ENCODE measurements at places on chromosomes 2 and 18.

- DNase-seq, result no peak
Observed at GRCh38 chr18:8801263-8801901, 96.0 kb downstream of the MTCL1 start.

DNA sequence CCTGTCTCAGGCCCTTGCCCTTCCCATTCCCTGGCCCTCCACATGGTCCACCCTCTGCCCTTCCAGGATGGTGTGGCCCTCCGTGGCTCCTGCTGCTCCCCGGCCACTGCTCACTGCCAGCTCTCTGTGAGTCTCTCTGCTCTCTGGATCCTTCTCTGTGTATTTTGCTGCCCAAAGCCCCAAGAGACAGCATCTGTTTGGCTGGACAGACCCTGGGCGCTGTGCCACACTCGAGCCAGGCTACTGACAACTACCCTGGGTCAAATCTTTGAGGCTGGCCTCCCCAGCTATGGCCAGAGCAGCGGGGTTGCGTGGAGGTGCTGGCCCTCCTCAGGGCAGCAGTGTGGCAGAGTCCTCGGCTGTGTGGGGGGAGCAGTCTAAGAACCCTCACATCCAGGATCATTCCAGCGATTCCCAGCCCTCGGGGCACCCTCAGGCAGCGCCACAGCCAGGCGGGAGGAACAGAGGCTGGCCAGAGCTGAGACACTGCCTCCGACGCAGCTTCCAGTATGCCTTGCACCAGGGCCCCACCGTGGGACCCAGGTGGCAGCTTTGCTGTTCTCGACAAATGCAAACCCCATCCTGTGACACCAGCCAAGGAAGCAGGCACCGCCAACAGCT is 139.4 kb upstream of the GLI2 start:
- DNase-seq, result no peak

- DNase-seq, result no peak
Observed at GRCh38 chr2:189829102-189829833, 45.0 kb downstream of the PMS1 start.

DNA sequence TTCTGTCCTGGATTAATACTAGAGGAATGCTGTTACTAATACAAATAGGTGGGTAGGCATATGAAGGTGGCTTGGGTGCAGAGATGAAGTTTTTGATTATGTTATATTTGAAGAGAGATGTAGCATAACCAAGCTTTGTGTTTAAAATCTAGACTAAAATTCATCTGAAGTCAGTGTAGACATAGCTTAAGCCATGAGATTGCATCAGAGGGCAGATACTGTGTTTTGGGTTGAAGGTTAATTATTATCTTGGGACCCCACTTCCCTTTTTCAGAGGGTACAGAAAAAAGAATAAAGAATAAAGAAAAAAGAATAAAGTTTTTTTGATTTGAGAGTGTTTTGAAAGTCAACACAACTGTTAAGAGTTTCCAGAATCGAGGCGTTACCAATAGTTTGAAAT is 13.0 kb downstream of the PPM1B start:
- no peak for DNase-seq

DNA sequence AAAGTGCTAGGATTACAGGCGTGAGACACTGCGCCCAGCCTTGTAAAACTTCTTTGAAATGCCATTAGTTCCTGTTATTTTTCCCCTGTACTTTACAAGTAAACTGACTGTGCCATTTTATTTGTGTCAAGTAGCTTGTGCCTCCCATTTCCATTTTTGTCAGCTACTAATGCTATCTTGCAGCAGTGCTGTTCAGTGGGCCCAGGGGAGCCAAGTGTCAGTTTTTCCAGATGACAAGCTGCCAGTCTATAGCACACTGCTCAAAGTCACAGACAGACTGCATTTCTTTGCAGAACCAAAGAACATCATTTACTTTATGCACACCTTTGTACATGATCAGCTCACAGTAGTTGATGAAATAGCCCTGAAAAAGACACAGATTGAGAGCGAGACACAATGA is 901.3 kb upstream of the CDH2 start:
- DNase-seq, result no peak

- DNase-seq, result no peak
Observed at GRCh38 chr2:166803373-166804000, 84.8 kb upstream of the XIRP2 start.

GRCh38 chr18:29629493-29630036 is 1413.0 kb downstream of the DSC3 start:
- DNase-seq, result no peak

DNA sequence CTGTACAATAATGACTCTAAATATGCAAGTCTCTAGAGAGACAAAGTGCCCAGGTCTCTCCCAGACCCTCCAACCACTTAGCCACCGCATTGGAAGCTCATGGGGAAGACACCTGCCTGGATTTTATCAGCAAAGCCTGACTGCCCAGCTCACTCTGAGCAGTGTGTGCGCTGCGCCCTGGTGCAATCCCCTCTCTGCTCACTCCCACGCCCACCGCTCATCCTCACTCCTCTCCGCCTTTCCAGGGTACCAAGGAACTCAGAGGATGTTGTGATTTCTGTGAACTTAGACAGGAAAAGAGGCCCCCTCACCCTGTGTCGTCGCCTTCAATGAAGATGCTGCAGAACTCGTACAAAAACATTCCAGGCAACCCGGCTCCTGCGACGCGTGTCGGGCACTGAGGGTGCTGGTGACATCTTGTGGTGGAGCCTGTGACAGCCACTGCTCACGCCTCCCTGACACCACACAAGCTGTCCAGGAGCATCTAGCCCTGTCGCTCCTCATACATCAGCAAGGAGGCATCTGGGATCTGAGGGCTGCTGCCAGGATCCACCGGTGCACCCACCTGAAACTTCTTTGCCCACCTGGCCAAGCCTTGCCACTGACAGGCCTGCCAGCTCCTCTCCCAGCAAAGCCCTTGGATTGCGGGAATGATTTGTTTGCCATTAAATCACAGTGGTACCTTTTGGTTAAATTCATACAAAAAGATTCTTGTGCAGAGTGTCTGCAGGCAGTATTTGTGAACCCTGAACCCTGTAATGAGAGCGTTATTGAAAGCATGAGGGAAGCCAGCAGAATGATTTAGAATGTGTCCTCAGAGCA is 220.4 kb downstream of the ZNF516 start:
- DNase-seq, result no peak

DNA sequence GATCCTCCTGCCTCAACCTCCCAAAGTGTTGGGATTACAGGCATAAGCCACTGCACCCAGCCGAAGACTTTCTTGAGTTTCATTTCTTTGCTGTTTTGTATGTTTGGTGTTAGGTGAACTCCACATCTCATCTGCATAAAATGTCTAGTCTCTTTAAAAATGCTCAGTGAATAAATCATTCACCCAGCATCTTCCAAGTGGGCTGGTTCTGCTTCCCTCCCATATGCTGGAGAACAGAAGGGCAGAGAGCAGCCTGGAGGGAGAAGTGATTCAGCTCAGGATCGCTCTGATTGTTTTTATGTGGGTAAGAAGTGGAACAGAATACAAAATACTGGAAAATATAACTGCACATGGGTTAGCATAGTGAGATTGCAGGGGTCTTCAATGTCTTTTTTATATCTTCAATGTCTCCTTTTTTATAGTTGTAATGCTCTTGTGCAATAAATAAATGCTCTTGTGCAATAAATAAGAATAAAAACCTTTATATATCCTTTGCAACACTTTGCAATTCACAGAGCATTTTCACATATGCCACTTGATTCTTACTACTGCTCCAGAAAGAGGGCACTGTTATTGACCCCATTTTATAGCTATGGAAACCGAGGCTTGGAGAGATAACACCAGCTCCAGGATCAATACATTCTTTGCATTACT is 253.0 kb upstream of the NCKAP5 start:
- no peak for DNase-seq

- DNase-seq, result no peak
Observed at GRCh38 chr2:164910101-164910899, 45.0 kb downstream of the SLC38A11 start.

DNA sequence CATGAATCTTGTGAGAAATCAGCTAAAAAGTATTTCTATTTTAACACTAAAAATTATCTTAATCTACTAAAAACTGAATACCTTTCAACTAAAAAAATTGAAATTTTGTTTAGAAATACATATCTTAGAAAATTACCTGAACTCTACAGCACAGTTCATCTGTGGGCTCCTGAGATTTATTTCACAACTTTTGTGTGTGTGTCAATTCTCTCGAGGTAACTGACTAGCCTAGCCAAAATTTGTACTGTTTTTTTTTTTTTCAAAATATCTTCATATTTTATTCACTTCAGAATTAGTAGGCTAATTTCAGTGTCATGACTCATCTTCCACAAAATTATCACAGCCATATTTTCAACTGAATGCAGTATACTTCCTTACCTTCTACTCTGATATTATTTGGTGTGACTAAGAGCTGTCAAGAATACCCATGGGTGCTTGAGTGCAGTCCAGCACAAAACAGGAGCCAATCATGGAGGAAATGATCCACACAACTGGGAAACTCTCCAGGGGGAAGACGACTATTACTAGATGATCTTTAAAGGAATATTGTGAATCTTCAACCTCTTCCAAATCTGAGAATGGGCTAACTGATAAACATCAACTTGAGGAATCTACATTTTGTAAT is 174.6 kb downstream of the ZNF385B start:
- no peak for DNase-seq

- no peak for DNase-seq
Observed at GRCh38 chr2:41038408-41038807, 586.5 kb upstream of the SLC8A1 start.

DNA sequence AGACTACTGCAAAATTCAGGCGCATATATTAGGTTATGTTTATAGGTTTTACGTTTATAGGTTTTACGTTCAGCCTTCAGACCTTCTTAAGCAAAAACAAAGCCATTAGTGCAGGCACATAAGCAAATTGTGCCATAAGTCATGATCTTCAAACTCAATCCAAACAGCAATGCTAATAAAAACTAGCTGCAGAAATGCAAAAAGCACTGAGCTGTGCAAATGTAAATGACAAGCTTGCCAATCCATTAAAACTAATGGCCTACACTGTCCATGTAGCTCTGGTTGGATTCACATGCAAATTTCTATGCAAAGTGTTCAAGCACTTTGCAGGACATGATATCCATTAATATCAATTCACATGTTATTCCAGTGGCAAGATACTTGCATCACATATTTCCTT is 50.9 kb downstream of the LRPPRC start:
- no peak for DNase-seq

- no peak for DNase-seq
Observed at GRCh38 chr18:23825978-23826405, 136.7 kb downstream of the LAMA3 start.

- DNase-seq, result no peak
Observed at GRCh38 chr2:218074031-218074430, 5.0 kb downstream of the RUFY4 start.

DNA sequence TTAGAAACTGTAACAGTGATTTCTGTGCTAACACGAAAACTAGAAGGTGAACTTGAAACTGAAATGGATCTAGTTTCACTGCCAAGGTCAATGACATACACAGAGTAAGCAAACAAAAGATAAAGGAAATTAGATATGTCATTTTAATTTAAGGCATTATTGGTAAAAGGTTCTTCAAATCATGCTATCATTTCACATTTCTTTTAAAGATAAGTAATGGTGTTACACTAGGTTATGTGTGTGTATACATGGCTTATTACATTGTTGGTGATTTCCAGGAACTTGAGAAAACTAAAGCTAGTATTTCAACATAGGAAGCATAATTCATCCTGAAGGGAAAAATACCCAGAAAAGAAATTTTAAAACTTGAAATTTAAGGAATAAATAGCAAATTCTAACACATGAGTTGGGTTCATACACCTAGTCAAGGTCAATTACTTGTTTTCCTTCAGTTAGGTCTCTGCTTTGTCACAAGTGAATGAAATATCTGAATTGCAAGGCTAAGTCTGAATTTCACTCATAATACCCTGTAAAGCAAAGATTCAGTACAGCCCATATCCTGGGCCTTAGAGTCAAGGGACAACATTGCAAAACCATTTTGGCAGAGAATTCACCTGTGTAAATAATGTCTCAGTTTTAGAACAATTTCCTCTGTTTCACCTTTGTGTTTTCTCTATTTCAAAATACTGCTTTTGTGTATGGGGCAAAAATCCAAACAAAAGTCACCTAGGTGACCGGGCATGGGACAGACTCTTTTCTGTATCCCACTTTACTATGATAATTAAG is 141.6 kb downstream of the SRBD1 start:
- no peak for DNase-seq

DNA sequence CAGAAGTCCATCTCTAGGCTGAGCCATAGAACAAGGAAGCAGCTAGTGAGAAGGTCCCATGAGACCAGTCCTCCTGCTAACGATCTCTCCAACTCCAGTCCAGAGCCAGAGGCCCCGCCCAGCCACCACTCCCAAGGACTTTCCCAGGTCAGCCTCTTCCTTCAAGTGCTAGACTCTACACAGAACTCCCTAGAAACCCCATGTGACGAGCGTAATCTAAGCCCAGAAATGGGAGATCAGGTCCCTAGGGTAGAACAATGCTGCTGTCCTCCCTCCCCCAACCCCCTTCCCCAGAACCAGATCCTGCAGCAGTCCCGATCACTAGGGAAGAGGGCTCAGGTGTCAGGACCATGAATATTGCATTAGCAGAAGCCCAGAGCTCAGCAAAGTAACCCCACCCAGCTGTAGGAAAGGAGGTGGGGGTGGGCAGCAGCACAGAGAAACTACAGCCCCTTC is 6.9 kb downstream of the DCTN1 start:
- DNase-seq, result no peak

DNA sequence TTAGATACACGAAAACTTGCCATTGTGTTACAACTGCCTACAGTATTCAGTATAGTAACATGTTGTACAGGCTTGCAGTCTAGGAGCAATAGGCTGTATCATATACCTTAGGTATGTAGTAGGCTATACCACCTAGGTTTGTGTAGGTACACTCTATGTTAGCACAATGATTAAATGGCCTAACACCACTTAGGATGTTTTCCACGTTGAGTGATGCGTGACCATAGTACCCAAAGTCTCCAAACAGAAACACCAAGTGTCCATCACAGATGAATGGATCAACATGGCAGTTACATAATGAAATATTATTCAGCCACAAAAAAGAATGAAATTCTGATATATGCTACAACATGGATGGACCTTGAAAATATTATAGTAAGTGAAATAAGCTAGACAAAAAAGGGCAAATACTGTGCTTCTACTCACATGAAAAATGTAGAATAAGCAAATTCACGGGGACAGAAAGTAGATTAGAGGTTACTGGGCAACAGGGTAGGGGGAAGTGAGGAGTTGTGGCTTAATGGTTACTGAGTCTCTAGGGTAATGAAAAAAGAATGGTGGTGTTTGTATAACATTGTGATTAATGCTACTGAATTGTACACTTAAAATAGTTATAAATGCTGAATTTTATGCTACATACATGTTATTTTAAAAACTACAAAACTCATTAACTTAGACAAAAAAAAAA is 62.6 kb downstream of the TMEM131 start:
- no peak for DNase-seq

GRCh38 chr2:74036450-74037195 is 51.9 kb downstream of the TET3 start:
- DNase-seq, result no peak

DNA sequence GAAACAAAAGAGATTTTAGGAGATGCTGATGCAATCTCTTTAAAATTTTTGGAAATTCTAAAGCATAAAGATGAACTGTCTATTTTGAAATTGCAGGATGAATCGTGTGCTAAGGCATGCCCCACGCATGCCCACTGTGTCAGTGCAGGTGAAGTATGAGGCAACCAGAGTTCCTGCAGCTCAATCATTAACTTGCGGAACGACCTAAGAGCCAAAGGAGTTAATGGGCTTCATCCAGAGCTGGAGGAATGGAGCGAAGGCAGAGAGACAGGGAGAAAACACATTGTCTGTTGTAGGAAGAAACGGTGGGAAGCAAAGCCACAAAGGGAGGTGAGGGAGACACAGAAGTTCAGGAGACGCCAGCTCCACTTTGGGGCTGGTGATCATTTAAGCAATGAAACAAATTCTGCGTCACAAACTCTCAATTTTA is 265.2 kb downstream of the CCDC85A start:
- DNase-seq, result no peak

GRCh38 chr2:30643674-30644073 is 163.6 kb downstream of the CAPN13 start:
- no peak for DNase-seq

Measured in activated naive CD4-positive, alpha-beta T cell (primary cell).